ENCODE measurements at places on chromosomes 7 and 10.

DNA sequence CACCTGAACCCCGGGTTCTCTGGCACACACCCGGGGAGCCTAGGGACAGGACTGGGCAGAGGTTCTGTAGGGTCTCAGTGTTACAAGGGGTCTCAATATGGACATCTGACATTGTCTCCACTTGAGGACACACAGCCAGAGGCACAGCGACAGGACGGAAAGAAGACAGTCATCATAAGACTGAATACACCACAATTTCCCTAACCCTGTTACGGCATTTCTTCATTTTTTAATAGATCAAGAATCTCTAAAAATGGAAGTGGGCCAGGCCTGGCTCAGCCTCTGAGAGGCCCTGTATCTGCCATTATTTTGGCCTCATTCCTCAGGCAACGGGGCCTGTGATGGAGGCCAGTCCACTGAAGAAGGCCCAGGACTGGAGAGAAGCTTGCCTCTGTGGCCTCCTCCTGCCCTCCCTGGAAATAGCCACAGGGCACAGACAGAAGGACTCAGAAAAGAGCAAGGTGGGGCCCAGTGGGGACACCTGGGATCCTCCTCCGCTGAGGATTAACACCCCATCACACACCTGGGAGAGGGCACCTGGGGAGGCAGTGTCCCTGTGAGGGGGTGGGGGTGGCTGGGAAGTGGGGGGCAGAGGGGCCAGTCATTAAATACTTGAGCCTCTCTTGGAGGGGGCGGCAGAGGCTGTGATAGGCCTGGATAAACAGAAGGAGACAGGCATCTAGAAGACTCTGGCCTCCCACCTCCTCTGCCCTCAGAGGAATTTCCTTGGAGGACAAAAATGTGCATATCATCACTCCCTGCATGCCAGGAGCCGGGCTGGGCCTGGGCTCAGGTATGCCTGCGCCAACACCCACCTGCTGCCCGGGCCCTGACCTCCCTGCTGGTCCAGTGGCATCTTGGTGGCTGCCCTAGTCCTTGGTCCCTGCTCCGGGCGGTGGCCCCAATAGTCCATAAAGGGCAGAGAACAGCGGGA lies 8.0 kb downstream of the SPOCK2 start:
- DNase-seq, result no peak

DNA sequence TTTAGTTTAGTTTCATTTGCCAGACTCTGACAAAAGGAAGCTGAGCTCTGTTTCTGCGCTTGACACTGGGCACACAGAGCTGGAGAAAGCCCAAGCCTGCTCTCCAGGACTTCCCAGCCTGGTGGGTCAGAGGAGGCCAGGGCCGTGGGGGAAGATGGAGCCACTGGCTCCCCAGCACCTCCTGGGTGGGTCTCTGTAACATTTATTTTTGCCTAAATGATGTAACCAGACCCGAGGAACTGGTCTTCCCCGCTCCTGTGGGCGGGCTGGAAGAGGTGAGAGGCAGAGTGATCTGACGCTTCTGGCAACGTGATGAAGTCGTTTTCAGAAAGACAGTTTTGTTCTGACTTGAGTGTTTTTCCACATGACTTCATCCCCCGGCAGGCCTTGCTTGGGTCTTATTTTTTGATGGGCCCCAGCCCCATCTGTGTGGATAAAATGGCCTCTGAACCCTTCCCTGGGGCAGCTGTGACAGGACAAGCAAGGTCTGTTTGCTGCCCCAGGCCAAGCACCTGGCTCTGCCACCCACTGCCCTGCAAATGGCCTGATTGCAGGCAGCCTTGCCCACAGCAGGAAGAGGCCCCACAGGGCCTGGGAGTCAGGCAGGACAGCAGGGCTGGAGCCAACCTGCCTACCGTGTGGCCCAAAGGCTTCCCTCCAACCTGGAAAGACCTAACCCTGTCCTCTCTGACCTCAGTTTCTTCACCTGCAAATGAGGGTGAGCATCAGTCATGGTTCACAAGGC lies 304.9 kb upstream of the ZMIZ1 start:
- DNase-seq, result no peak

GRCh38 chr7:47327346-47327697 lies 254.6 kb downstream of the TNS3 start:
- DNase-seq, result no peak

- DNase-seq, result no peak
These were observed 877.6 kb upstream of the AUTS2 start for GRCh38 chr7:68720697-68721096.

DNA sequence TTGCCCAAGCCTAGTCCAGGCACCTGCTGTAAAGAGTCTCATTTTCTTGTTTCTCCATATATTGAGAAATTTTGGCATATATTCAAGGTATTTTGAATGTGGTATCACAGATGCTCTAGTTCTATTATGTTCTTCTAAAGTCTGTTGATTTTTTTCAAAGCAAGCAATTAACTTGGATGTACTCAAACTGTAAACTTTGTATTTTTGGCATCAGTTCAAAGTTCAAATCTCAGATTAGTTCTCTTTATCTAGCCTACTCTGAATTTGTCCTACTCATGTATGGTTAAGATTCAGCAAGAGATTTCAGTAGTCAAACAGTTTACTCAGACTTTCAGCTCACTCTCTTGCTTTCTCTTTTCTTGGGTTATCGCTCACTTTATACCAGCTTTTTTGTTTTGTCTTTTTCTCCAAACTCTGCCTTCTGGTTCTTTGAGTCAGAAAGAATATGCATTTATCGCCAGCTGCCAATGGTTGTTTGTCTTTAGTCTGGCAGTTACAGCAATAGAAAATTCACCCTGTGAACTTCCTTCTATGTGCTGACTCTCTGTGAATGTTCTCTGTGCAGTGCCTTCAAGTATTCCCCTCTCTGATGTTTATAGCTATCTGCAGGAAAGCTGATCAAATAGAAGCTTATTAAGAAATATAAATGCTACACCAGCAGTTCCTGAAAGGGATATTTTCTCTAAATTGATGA lies 56.0 kb downstream of the ANKRD7 start:
- DNase-seq, result peak; percentile 58

DNA sequence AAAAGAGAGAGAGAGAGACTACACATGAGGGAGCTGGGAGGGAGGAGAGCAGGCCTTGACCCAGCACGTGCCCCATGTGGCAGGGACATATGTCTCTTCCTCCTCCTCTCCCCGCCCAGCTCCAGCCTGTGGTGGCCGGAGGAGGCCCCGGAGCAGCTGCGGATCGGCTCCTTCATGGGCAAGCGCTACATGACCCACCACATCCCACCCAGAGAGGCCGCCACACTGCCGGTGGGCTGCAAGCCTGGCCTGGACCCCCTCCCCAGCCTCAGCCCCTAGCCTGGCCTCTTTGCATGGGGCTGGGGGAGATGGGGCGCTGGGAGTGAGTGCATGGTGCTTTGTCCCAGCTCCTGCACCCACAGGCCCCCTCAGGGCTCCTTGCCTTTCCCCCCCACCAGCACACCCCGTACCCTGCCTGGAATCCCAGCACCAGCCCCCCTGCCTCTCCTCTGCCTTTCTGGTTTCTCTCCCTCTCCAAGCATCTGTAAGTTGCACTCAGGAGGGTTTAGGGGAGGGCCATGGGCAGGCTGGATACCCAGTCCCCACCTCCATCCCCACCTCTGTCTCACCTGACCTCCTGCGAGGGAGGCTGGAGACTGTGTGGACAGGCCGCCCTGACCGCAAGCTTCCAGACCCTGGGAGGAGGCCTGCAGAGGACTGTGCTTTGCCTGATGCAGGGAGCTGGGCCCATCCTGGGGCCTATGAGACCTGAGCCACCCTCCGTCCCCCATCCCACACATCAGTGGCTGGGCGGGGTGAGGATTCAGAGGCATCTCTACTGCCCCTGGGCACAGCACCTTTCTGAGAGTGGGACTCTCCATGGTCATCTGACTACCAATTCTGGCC lies 4.8 kb downstream of the UPK3B start:
- DNase-seq, result no peak

- DNase-seq, result no peak
These were observed 155.0 kb upstream of the LYZL2 start for GRCh38 chr10:30784524-30784896.

GRCh38 chr7:2541291-2542010 lies 13.9 kb downstream of the BRAT1 start:
- DNase-seq, result no peak

GRCh38 chr10:120643351-120643750 lies 186.3 kb downstream of the PLPP4 start:
- DNase-seq, result no peak

- DNase-seq, result no peak
These were observed 414.0 kb upstream of the ANKRD30A start for GRCh38 chr10:36711361-36711760.

Measured in COR-L47 (cell line).